ENCODE measurements at places on chromosomes 13 and 19.

DNA sequence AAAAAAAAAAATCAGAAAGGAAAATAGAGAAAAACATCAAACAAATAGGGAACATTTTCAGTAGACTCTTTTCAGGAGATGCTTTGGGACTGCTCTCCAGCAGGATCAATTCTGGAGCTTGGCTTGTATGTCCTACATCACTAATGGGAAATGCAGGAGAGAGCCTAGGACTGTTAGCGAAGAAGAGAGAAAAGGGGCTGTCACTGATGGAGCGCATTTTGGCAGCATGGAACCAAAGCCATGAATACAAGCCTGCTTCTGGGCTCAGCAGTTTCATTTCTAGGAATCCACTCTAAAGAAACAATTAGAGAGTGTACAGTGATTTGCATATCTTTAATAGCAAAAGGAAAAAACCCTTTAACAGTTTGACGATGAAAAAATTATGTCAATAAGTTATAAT lies 203.9 kb downstream of the NUFIP1 start:
- DNase-seq: no peak

DNA sequence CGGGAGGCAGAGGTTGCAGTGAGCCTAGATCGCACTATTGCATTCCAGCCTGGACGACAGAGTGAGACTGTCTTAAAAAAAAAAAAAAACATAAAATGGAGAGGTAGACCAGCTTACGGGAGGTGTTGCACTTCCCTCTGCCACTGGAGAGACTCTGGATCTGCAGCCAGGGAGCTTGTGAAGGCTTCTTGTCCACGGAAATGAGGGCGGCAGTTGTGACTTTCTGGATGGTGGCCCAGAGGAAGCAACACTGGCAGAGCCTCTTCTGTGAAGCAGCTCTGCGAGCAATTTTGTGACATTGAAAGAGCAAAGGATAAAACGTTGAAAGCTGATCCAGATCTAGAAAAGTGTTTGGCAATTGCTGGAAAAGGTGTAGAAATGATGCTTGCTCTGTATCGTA lies 10.4 kb downstream of the SPINT2 start:
- no peak for DNase-seq

GRCh38 chr19:53696951-53697350 lies 65.2 kb downstream of the DPRX start:
- DNase-seq: no peak

DNA sequence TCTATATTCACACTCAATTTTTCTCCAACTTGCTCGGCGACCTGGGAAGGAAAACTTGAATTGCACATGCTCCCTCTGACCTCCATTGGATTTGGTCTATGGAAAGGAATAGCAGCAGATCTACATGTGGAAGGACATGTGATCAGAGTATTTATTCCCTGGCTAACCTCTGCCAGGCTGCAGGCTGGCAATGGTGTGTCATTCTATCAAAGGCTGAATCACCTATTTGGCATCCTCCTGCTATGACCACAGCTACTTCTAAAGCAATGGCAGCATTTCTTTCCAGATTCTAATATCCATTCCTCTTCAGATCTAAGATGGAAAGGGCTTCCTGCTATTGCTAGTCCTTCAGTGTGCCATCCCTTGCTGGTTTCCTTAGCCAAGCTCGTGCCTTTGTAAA lies 144.3 kb upstream of the FREM2 start:
- no peak for DNase-seq

GRCh38 chr13:27644302-27644701 lies 22.6 kb downstream of the POLR1D start:
- DNase-seq: peak; percentile 77

DNA sequence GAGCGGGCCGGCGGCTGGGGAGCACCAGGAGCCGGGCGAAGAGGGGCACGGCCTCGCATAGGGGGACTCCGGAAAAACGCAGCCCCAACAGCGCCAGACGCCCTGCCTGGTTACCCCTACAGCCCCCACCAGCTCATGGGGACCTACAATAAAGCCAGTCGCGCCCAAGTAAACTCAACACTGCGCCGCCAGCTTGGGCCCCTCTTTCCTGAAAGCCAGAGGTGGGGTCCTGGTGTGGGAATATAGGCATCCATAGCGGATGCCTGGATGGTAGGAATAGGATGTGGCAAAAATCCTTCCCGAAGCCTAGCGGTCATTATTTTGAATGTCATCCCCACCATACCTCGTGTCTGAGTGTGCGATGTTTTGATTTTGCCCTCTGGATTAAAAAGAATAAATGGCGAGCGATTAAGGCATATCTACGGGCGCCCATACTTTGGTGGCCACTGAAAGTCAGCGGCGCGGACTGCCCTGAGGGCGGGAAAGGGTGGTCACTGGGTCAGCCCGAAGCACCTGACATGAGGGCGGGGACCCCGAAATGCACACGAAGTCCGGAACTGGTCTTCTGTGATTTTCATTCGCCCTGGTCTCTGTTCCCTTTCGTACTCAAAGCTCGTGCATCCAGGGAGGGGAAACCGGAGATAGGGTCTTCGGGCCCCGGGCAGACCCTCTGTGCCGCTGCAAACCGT lies at the start of the genes NHLRC3 and PROSER1:
Gene NHLRC3, plus strand, starts transcription at position 577 of the 689 bp plus-strand sequence. CDS start 184 bp downstream, outside the sequence.
Gene PROSER1, minus strand, starts transcription at position 210 of the 689 bp plus-strand sequence. CDS start 847 bp downstream, outside the sequence.
- DNase-seq: peak; percentile 89

GRCh38 chr19:44742330-44743061 lies 6.0 kb upstream of the BCL3 start:
- no peak for DNase-seq
